ENCODE measurements at places on chromosomes 7 and 10. TPM values are rescaled to one million over a fixed set of nuclear protein-coding genes. Genes with fewer than 3 reads are reported as not detected.

The AIFM2 gene
- total RNA-seq, result 9.7 TPM

The MOGAT3 gene
- not detected for total RNA-seq

The EPO gene
- total RNA-seq, result not detected

The RPEL1 gene
- total RNA-seq, result 0.30 TPM

The GALNT17 gene
- total RNA-seq, result 6.6 TPM

The ZNF804B gene
- not detected for total RNA-seq

The STEAP4 gene
- total RNA-seq, result 63.5 TPM

The HUS1 gene
- total RNA-seq, result 39.2 TPM

Data from lower lobe of right lung (tissue), 2 donors.